Stimulated activated CD4-positive, alpha-beta T cell treated with anti-CD3 and anti-CD28 coated beads, Interleukin-1b, Interleukin-23, amount 100 ng/mL, for 24 hours (primary cell): ENCODE measurements at places on chromosomes 4 and X.

DNA sequence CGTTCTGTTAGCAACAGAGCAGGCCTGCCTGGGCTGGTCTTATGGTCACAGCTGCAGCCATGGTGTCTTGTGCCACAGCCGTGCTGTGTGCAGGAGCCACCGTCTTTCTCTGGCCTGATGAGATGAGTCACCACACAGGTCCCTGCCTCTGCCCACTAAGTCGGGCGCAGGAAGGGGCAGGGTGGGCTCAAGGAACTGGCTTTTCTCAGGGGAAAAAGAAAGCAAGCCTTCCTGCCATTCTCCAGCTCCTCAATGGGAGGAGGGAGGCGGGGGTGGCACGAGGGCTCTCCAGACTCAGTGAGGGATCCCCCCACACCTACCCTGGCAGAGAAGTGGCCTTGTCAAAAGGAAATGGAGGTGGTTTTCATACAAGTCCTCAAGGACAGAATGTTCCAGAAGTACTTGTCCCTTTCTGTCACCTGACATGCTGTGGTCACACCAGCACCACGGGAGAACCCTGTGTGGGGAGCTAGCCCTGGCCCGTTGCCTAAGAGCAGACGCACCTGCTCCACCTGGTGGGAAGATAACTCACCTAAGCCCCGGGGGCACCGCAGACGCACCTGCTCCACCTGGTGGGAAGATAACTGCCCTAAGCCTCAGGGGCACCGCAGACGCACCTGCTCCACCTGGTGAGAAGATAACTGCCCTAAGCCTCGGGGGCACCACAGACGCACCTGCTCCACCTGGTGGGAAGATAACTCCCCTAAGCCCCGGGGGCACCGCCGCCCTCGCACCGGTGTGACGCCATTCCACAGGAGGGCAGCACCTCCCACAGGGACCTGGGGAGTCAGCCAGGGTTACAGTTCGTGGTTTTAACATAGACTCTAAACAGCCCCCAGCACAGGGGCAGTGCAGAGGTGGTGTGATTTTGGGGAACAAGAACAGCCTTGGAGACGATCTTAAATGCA lies 18.5 kb downstream of the UVSSA start:
- DNase-seq, result no peak

- no peak for DNase-seq
Observed at GRCh38 chr4:87014284-87014782, 79.5 kb downstream of the AFF1 start.

DNA sequence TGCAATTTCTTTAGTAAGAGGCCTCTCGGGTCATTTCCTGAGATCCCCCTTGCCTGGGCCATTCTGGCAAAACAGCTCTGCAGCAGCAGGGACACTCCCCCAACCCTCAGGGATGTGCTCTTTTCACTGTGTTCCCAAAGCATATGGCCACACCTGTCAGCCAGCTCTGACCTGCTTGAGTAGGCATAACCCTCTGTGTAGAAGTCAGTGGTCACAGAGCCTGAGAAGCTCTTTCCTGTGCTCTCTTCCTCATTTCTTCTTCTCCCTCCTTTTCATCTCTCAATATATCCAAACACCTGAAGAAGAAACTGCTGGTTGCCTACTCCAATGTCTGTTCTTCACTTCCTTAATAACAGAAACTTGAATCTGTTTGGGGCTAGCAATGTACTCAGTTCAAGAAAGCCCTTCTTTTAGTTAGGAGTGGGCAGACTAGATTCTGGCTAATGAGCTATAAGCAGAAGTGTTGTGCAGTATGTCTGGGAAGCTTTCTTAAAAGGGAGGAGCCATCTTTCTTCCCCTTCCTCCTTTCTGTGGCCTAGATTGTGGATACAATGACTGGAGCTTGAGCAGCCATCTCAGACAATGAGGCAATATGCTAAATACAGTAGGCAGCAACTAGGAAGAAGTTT lies 73.3 kb downstream of the PRPS1 start:
- DNase-seq, result no peak

GRCh38 chr4:163762741-163763140 lies 268.3 kb downstream of the TMA16 start:
- DNase-seq, result no peak

DNA sequence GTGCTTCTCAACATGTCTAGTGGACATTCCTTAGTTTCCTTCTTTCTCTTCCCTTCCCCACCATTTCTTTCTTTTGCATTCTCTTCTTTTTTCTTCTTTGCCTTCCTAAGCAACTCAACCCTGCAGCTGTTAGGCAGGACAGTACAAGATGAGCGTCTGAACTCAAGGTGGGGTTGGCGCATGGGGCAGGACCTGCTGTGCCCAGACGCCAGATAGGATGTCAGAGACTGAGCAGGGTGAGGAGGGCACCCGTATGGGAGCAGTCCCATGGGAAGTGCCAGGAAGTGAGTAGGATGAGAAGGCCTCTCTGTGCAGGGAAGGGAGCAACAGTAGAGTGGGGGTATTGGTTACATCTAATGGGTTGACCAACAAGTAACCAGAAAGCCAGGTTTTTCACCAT lies 38.1 kb upstream of the ZNF827 start:
- DNase-seq, result no peak

DNA sequence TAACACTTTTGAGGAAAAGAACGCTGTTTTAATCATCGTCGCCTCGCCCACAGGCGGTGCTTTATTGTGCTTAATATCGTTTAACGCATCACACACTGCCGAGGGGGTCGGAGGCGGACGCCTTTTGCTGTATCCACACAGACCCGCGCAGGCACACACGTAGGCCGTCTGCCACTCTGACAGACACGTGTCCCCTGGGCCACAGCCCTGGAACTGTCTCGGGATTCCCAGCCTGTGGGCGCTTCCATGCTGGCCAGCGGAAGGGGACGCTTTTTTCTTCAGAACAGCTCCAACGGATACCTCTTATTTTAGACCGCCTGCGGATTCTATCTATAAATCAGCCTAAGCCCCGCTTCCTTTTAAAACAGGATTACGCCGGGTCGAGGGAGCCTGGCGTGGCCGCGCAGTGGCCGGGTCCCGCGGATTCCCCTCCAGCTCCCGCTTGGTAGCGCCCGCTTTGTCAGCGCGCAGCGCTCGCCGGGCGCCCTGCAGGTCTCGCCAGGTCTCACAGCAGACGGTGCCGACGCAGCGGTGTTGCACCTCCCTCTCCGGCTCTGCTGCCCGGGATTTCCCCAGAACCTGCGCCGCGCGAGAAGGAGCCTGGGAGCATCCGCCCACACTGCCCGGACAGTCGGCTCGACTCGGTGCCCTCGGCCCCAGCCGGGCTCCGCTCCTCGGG lies at the start of gene NOCT:
Gene NOCT (plus strand): TSS at position 513 of the 679 bp plus-strand sequence. CDS start 201 bp downstream, outside the sequence.
- peak; percentile 74 for DNase-seq

DNA sequence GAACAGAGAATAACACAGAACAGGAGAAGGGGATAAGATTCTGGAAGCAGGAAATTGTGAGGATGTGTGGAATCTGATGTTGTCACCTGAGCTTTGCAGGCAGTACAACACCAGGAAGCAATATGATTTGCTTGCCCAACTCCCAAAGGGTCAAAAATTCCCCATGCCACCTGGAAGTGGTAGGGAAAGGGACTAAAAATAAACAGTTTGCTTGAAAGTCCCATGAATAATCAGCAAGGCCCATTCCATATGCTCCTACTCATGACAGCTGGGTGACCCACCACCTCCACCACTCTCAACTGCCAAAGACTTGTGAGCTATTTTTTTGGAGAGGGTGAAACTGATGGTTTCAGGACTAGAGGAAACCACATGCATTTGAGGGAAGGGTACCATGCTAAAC lies 168.4 kb downstream of the KCNIP4 start:
- DNase-seq, result no peak

- DNase-seq, result no peak
Observed at GRCh38 chr4:76802236-76803021, 95.5 kb downstream of the SOWAHB start.

DNA sequence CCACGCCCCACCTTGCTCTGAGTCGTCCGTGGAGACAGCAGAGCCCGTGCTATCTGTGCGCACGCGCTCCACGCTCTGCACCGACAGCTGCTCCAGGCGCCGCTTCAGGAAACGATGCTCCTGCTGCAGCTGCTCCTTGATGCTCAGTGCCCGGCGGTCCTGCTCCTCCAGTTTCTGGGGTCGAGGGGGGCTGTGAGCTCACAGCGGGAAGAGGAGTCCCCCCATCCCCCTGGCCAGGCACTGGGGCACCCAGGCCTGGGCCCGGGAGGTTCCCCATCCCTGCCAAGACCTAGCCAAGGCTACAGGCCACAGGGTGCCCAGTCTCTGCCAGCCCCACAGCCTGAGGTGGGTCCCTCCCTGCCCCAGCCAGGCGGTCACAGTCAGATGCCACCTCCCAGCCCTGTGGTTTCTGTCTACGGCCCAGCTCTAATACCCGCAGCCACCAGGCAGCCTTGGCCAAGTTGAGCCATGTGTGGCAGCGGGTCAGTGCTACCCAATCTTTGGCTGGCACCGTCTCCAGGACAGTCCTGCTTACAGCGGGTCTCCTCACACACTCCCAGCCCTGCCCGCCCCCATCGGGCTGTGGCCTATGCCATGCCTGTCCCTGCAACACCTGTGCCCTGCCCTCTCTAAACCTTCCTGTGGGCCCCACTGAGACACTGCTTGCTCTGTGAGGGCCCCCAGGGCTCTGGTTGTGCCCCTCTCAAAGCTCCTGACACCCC lies 9.3 kb upstream of the HAUS3 start:
- no peak for DNase-seq

GRCh38 chr4:19829101-19829500 lies 422.6 kb upstream of the SLIT2 start:
- DNase-seq, result no peak

DNA sequence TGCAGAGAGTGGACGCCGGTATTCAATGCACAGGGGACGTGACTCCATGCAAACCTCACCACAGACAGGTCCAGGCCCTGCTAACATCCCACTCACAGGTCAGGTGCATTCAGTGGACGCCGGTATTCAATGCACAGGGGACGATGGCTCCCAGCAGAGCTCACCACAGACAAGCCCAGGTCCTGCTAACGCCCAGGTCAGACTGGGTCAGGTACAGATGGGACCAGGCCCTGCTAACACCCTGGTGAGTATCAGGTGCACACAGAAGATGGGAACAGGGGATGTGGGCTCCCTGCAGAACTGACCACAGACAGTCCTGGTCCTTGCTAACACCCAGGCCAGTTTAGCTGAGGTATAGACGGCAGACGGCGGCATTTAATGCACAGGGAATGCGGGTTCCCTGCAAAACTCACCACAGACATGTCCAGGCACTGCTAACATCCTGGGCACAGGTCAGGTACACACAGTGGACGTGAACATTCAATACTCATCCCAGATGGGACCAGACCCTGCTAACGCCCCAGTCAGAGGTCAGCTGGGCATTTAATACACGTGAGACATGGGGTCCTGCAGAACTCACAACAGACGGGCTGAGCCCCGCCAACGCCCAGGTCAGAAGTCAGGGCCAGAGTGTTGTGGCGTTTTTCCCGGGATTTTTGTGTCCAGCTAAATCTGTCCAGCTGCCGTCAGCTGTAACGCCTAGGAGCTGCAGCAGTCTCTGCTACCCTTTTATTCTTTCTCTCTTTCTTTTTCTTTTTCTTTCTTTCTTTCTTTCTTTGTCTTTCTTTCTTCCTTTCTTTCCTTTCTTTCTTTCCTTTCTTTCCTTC lies 99.2 kb downstream of the SHOX start:
- no peak for DNase-seq

- peak; percentile 7 for DNase-seq
Observed at GRCh38 chr4:154982187-154983047, 201.3 kb downstream of the RBM46 start.

GRCh38 chr4:7941965-7942496 lies 2.4 kb upstream of the AFAP1 start:
- DNase-seq, result no peak

DNA sequence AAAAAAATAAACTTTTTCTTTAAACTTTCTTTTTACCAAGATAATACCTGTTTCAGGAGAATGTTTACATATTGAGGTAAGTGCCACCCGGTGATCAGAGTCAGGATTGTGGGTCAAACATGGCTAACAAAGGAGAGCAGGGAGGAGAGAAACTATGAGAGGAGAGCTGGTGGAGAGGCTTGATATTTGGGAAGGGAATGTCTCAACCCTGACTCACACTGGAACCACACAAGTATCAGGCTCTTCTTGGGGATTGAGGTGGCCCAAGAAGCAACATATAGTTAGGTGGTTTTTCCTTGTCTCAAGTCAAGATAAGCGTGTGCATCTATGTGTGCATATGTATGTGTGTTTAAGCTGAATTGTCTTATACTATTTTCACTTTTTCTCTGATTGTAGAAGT lies 6.7 kb downstream of the TCEAL1 start:
- no peak for DNase-seq

- no peak for DNase-seq
Observed at GRCh38 chr4:145130788-145131399, 32.8 kb downstream of the ABCE1 start.

DNA sequence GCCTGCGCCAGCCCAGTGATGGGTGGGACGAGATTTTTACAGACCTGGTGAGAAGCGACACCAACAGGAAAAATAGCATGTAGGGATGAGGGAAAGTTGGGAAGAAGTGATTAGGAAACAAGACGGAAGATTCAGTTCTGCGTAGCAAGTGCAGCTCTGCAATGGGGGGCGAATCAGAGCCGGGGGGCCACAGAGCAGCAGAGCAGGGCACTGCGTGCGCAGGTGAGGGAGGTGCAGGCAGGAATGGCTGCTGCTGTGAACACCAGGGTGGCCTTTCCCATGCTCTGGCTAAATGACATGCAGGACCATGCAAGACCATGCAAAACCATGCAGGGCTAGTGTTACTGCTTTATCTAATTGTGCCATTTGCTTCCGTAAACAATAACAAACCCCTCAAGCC lies 442.7 kb upstream of the FRG1 start:
- DNase-seq, result no peak
